ENCODE measurements at places on chromosomes 11 and 22. TPM values are rescaled to one million over a fixed set of nuclear protein-coding genes. Genes with fewer than 3 reads are reported as not detected.
A peak's percentile ranks its signal among the peaks of the same experiment; 100 is the strongest.

DNA sequence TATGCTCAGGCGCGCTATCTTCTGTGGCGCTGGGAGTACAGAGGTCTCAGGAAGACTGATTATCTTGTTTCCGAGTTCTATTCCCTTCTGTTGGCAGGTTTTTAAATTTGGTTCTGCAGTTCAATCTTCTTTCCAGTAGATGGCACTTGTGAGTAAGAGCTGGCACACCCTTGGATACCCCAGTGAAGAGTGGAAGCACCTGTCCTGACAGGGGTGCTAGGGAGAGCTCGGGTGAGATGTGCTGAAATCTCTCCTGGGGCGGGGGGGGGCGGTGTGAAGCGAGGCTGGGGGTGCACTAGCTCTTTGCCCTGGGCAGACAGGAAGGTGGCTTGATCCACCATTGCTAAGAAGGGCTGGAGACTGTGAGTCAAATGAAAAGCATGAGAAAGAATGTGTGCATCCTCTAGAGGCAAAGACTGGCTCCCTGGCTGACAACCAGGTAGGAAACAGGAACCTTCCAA is 679.9 kb upstream of the CCDC179 start:
- no peak for DNase-seq

Gene GPR83
- total RNA-seq: not detected

DNA sequence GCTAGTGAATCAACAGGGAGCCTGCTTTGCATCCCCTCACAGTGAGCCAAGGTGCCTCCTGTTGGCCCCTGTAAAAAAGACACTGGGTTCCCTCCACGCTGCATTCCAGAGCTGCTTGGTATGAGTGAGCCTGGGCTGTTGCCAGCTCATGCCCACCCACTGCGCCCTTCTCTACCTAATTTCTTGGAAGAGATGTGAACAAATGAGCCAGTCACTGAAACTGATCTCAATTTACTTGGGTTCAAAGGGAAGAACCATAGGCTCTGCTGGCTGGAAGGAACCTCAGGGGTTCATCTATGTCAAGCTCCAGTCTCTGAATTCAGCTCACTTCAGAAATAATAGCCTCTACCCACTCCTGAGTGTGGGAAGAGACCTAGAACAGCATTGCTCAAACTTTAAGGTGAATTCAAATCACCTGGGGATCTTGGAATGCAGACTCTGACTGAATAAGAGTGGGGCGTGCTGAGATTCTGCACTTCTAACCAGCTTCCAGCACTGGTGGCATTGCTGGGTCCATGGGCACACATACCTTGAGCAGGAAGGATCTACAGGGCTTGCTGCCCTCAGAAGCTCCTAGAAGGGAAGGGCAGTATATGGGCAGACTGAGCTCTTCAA is 5.4 kb upstream of the TMPRSS4 start:
- no peak for DNase-seq

- no peak for DNase-seq
Measured at GRCh38 chr11:12141283-12141682, 30.9 kb downstream of the MICAL2 start.

- DNase-seq: no peak
Measured at GRCh38 chr11:11391169-11391568, 38.1 kb upstream of the CSNK2A3 start.

- no peak for DNase-seq
Measured at GRCh38 chr11:2180347-2180746, 8.7 kb upstream of the TH start.

DNA sequence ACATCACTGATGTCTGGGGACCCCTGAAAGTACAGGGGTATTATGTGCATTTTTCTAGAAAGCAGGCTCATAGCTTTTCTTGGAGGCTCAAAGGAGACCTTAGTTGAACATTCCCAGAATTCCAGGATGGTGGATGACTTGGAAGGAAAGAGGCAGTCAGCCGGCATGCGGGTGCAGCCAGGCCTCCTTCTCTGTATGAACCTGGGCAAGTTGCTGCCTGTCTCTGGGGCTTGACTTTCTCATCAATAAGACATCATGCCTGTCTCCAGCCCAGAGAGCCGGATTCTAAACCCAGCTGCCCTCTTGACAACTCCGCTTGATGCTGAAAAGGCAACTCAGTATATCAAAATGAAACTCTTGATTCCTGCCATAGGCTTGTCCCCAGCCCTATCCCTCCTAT is 12.6 kb downstream of the MS4A15 start:
- no peak for DNase-seq

GRCh38 chr22:28316014-28316413 is 363.6 kb downstream of the TTC28 start:
- DNase-seq: no peak

DNA sequence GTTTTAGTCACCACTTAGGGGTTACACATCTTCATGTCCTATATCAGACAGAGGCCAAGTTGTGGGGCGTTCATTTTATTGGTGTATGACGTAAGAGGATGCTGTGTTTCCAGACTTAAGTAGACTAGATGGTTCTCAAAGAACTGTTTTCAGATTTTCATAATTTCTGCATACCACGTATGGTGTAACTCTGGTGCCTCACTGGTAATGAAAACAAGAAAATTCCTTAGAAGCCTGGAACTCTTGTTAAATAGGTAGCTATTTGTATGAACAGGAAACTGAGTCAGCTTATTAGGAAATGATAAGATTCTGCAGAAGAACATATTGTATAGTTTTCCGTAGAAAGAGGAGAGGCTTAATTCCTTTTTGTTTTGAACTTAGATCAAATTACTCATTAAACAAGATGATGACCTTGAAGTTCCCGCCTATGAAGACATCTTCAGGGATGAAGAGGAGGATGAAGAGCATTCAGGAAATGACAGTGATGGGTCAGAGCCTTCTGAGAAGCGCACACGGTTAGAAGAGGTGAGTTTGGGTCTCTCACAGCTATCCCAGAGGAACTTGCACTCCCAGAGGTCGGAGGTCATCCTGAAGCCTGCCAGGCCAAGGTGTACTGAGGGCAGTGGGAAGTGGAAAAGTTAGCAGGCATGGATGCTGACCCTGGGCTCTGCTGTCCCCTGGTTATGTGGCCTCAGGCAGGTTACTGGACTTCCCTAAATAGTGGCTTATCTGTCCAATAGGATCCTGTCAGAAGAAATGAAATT is 3.9 kb downstream of the CDC45 start:
- DNase-seq: no peak

- DNase-seq: peak; percentile 55
Measured at GRCh38 chr22:22913989-22914388, 26.4 kb downstream of the IGLL5 start.

GRCh38 chr11:114683007-114683406 is 4.7 kb downstream of the NXPE2 start:
- no peak for DNase-seq

DNA sequence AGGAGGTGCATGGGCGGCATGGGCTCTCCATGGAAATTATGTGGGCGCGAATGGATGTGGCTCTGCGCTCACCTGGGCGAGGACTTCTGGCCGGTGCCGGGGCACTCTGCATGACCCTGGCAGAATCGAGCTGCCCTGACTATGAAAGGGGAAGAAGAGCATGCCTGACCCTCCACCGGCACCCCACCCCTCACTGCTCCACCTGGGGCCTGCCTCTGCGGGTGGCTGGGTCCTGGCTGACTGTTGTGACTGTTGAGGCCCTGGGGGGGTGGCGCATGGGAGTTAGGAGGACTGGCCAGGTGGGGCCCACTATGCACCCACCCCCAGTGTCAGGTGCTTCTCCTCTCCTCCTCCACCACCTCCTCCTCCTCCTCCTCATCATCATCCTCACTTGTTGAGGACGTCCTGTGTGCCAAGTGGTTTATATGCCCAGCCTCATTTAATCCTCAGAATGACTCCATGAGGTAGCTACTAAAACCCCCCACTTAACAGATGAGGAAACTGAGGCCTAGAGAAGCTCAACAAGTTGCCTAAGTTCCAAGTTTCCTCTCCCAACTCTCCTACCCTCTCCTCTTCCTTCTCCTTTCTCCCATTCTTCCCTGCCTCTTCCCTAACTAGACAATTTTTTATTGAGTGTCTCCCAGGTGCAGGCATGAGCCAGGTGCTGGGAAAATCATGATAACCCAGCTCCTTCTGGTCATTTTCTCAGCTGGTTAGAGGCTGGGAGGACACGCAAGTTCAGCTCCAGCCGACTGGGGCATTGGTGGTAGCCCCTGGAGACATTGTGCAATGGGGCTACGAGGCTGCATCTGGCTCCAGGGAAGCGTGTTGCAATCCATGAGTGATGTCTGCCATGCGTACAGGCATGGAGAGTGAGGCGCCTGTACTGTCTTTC is 2.3 kb downstream of the MYEOV start:
- DNase-seq: no peak

DNA sequence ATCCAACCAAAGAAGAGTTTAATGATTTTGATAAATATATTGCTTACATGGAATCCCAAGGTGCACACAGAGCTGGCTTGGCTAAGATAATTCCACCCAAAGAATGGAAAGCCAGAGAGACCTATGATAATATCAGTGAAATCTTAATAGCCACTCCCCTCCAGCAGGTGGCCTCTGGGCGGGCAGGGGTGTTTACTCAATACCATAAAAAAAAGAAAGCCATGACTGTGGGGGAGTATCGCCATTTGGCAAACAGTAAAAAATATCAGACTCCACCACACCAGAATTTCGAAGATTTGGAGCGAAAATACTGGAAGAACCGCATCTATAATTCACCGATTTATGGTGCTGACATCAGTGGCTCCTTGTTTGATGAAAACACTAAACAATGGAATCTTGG is 23.9 kb downstream of the KDM4D start:
- no peak for DNase-seq

Gene SLC29A2
- 2.6 TPM for total RNA-seq

DNA sequence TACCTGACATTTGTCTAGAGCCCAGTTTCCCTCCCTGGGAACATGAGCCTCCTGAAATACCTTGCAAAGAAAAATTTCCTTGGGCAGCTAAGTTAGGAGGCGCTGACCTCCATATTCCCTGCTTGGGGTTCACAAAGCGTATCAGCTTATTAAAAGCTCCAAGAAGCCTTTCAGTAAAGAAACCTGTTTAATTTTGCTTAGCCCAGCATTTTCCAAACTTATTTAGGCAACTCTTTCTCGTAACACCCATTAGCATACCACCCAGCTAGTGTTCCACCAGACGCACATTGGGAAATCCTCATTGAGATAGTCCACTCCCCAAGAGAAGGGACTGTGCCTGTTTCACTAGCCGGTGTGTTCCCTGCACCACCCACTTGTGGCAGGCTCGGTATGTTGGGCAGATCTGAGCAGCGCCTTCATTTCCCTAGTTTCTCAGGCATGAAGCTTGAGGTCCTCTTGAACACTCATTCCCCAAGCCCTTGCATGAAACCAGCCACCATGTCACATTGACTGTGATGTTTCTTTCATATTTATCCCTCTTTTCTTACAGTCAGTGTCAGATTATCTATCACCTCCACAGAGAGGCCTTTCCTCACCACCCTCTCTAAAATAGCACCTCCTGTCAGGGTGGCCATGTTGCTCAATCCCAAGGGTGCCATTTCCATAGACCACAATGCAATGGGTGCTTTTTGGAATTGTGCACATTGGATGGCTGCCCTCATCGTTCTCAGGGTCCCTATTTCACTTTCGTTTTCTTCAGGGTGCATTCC is 12.5 kb upstream of the ELF5 start:
- DNase-seq: no peak

DNA sequence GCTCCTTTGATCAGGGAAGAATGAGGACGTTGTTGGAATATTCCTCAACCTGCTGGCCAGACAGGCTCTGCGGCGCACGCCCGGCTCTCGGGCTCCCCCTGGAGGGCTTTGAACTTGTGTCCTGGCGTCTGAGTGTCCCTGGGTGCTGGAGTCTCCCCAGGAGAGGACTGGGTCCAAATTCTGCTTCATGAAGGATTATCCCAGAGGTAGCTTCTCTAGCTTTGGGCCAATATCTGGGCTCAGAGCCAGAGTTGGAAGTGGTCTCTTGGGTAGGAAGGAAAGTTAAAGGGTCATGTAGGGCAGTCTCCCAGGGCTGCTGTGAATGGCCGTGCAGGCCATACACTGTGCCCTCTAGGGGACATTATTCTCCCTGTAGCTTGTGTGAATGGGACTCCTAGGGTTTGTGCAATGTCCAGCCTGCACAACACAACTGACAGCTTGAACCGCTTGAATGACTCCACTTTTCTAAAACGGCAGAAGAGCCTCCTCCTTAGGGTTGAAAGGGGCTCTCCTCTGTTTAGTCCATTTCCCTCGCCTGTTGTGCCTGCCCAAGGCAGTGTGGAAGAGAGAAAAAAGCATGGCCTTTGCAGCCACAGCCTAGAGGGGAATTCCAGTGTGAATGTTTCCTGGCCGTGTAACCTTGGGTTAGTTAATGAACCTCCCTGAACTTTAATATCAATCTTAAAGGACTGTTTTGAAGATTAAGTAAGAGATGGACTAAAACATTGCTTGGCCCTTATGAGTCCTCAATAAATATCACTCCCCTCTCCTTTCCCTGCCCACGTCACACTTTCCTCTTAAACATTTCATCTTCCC is 111.2 kb upstream of the THY1 start:
- peak; percentile 84 for DNase-seq

DNA sequence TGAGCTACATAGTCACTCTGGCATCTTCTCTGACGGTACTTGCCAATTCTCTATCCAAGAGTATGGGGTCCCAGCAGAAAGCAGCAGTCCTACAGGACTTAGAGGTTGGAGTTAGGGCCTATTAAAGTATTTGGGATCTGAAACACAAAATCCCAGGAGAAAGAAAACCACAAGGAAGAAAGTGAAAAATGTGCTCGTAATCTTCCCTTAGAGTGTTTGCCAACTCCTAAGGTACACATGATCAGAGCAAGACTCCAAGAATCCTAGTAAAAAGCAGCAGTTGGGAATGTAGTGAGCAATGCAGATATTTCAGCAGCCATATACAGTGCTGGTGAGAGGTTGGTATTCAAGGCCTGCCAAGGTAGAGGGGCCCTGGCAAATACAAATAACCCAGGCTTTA is 71.6 kb downstream of the EXT2 start:
- no peak for DNase-seq

Data from chondrocyte (in vitro differentiated cells).